ENCODE measurements at places on chromosomes 1 and 21.

DNA sequence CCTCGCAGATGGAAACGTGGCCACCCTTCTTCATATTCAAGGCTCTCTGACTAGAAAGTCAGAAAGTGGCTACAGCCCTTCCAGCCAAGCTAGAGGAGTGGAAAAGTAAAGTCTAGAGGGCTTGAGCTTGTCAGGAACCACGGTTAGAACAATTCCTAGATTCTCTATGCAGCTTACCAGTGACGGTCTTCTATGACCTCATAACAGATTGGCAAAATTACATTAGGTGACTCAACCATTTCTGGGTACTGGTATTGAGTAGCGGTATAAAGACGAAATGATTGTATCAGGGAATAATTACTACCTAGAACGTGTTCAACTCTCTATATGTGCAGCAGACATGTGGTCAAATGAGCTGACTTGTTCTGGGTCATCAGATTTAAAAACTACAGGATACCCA, 155.0 kb upstream of the RUNX1 start:
- no peak for DNase-seq

GRCh38 chr1:81654147-81654546, 146.6 kb upstream of the ADGRL2 start:
- no peak for DNase-seq

DNA sequence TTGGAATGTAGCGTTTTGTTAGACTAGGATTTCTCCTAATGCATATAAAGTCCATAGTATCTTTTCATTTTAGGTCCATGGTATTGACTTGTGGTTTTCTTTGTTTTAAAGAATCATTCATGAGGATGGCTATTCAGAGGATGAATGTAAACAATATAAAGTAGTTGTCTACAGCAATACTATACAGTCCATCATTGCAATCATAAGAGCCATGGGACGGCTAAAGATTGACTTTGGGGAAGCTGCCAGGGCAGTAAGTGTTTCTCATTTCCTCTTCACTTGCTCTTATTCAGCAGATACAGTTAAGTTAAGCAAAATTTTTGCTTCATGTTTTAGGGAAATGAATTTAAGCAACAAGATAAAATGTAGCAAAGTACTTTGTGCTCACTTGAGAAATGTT, 25.4 kb downstream of the GNAI3 start:
- DNase-seq: no peak

DNA sequence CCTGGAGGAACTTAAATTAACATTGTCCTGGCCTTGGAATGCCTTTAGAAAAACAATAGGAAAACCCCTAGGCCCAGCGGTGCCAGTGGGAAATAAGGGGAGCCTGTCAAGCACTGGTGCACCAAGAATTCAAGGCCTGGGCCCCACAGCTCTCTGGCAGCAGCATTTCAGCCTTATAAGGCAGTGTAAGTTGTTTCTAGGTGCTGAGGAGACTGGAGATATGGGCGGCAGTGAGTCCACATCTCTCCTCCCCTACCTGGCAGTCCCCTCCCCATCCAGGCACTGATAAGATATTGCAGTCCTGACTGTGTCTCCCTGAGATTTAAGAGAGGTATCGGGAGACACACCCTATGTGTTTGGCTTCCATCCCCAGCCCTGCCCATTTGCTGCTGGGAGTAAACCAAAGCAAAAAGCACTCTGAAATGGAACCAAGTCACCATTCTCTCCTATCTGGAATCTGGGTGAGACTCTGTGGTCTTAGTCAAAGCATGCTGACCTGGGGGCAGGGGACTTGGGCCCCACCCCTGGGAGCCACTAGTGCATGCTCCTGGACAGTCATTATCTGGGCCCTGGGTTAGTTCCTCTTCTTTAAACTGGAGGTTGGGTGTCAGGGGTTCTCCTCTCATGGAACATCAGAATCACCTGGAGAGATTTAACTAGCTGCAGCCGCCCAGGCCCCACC, 30.5 kb downstream of the DEGS1 start:
- peak; percentile 75 for DNase-seq

- no peak for DNase-seq
Measured at GRCh38 chr1:203481196-203481595, 5.6 kb downstream of the PRELP start.

Measured in ELF-1 (cell line).